NCI-H446 treated with DMSO at 0.1 percent for 48 hours (cell line): ENCODE measurements at places on chromosomes 7 and 10.

GRCh38 chr7:77745746-77746145, 49.5 kb downstream of the RSBN1L start:
- DNase-seq: no peak

DNA sequence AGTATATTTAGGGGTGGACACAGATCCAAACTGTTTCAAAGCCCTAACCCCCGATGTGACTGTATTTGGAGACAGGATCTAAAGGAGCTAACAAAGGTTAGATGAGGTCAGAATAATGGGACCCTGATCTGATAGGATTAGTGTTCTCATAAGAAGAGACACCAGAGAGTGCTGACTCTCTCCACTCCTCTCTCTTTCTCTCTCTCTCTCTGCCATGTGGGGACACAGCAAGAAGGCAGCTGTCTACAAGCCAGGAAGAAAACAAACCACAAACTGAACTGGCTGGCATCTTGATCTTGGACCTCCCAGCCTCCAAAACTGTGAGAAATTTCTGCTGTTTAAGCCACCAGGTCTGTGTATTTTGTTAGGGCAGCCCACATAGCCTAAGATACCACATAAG, 84.7 kb upstream of the KDM7A start:
- no peak for DNase-seq

- no peak for DNase-seq
Observed at GRCh38 chr7:139431010-139431409, 52.5 kb downstream of the KLRG2 start.

DNA sequence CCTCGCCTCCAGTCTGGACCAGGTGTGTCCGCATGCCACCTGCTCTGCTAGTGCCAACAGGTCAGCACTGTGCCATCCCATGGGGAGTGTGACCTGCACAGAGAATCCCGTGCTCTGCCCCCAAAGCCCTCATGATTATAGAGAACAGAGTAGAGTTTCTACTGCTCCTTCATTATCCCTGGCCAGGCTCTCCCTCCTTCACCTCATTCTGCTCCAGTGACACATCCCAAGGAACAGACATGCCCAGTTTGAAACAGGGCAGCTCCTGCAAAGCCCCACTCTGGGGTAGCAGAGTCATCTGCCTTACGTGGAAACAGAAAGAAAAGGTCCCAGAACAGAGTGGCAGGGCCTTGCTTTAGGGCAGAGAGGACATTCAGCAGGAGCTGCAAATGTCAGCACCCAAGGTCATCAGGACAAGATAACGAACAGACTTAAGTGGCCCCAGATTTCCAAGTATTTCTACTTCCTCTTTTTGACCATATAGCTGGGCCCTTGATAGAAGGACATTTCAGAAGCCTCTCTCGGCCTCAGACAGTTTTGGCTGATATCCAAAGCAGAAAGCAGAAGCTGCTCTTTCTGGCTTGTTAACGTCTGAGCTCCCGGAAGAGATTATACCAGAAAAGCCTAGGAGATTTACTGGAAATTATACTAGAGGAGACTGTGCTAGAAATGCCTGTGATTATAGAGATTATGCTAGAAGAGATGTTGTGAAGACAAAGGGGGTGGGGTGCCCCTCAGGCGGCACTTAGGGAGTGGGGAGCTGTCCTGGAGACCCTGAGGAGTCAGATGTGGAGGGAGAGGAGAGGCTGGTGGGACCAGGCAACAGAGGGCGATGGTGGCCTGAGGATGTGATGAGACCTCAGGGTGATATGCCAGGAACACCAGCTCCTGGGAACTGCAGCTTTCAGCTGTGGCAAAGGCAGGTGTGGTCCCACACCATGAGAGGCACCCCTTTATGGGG, 12.6 kb downstream of the TMEM176B start:
- DNase-seq: no peak

DNA sequence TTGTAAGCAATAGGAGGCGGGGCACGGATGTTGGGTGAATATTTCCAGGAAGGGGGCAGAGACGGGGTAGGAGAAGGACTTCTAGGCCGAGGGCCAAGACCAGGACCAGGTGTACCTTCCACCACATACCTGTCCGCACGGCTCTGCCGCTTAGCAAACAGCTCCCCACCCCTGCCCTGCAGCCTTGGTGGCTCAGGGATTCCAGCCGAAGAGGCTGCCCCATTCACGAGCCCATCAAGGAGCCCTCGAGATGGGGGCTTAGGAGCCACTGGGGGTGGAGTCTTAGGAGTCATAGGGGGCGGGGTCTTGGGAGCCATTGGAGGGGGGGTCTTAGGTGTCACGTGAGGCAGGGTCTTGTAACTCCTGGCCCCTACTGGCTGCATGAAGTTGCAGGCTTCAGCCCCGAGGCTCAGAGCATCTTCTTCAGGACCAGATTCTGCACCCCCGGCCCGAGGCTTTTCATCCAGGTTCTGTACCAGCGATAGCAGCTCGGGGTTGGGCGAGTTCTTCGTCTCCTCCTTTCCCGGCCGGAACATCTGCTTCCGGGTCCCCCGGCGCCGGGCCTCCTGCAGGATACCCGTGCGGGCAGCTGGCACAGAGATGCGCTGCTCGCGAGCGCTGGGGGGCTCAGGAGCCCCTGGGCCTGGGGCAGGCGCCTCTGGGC, 6.1 kb upstream of the MYOZ1 start:
- DNase-seq: no peak

GRCh38 chr10:101710059-101710695, 15.2 kb upstream of the FBXW4 start:
- DNase-seq: no peak

DNA sequence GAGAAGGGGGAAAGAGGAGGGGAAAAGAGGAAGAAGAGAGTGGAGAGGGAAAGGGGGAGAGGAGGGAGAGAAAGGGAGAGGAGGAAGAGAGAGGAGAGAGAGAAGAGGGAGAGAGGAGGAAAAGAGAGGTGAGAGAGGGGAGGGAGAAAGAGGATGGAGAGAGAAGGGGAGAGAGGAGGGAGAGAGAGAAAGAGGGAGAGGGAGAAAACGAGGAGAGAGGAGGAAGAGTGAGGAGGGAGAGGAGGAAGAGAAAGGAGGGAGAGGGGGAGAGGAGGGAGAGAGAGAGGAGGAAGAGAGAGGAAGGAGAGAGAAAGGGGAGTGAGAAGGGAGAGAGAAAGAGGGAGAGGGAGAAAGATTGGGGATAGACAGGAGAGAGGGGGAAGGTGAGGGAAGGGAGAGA, 197.6 kb upstream of the FOXK1 start:
- no peak for DNase-seq

DNA sequence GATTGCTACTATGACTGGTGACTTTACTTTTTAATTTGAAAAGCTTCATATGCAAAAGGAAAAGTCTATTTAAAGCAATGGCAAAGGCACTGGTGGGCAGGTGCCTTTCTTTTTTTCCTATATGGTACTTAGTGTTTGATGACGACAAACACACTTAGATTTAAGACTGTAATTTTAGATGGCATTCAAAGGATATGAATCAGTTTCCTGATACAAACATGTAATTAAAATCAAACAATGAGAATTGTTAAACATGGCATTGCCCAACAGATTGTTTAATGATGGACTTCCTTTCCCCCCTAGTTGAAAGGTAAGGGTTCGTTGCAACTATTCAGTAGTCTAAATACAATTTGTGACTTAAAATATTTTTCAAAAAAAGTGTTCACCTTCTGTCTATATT, 106.5 kb upstream of the SEMA3C start:
- no peak for DNase-seq

DNA sequence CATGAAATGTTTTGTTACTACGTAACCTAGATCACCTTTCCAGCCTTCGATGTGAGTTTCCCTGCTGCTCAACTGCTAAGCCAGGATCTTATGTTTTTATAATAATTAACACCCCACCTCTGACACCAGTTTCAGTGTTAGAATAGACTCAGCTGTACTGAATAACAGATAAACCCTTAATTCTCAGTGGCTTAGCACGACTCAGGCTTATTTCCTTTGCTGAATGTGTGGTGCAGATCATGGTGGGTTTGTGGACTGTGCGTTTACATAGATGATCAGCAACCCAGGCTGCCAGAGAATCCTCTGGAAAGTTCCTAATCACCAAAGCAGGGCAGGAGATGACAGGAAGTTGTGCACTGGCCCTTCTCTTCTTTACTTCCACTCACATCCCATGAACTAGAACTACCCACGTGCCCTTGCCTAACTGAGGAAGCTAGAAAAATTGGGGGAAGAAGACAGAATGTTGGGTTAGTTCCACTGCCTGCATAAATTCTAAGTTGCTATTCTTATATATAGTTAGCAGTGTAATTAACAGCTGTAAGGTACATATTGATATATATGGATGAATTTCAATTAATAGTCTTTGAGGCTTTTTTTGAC, 111.8 kb downstream of the MAPK8 start:
- DNase-seq: no peak

DNA sequence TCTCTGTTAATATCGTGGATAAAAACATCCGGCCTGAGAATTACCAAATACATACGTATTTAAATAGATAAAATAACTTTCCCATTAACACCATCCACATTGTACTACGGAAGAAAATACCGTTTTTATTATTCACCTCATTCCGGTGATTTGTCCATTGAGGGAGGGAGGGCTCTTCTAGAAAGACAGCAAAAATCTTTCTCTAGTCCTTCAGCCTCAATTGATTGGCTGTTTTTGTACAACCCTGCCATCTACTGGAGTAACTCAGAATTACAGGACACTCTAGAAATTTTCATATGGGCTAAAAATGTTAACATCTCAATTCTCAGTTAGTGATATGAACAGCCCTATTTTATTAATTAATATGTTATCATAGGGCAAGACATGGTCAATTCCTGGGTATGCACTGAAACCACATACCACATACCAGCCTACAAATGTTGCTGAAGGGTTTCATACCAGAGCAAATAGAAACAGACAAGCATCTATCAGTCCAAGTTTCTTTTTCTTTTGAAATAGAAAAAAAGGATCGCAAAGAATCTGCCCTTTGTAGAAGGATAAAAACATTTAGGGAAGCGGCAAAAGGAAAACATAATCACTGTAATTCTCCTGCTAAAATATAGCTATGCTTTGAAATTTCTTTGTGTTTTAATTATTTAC, 55.8 kb upstream of the CDCA7L start:
- DNase-seq: no peak

DNA sequence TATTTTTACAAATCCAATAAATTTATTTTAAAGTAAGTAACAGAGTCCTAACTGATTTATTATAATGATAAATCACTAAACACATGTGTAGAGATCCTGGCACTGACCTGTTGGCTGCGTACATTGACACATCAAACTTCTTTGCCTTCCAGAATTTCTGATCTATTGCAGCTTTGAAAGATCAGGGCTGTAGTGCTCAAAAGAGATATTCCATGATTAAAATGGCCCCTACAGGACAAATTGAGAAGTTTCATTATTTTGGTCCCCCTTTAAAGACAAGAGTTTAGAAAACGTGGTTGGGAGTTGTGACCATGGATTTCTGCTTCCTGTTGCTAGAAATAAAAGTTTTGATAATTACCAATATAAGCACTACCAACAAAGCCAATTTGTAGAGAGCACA, 87.7 kb upstream of the PDK4 start:
- DNase-seq: no peak

- DNase-seq: no peak
Observed at GRCh38 chr7:88200789-88201188, 19.0 kb downstream of the SRI start.

- no peak for DNase-seq
Observed at GRCh38 chr10:103447187-103447586, 5.0 kb downstream of the CALHM2 start.

DNA sequence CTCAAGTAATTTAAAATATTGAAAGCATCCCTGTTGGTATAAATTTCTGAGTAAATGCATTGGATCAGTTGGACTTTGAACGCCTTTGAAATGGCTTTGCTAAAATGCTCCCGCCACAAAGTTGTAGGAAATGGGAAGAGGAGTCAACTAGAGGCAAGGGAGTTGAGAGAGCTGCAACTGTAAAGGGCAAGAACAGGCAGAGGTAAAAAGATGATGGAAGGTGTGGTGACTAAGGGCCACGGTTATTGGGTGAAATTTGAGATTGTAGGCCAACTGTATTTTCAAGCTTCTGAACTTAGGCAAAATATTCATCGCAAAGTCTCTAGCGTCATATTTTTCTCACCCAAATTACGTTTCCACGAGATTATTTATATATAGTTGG, 595 bp upstream of the SUMF2 start:
- DNase-seq: no peak

GRCh38 chr7:50673096-50673495, 107.9 kb upstream of the DDC start:
- no peak for DNase-seq

GRCh38 chr7:98300595-98301372, 19.3 kb downstream of the BRI3 start:
- DNase-seq: no peak

GRCh38 chr7:1987084-1987535, 245.6 kb downstream of the MAD1L1 start:
- no peak for DNase-seq

GRCh38 chr10:22475651-22476600, 130.6 kb downstream of the SPAG6 start:
- no peak for DNase-seq

GRCh38 chr7:24948739-24949138, 31.2 kb downstream of the OSBPL3 start:
- DNase-seq: no peak

- DNase-seq: no peak
Observed at GRCh38 chr10:10053051-10053450, 964.6 kb upstream of the CELF2 start.

GRCh38 chr7:116530107-116530820, 5.4 kb downstream of the CAV1 start:
- DNase-seq: no peak

GRCh38 chr10:26486990-26487850, 49.1 kb downstream of the APBB1IP start:
- DNase-seq: no peak

GRCh38 chr10:44949915-44950314, 9.7 kb upstream of the RASSF4 start:
- no peak for DNase-seq

DNA sequence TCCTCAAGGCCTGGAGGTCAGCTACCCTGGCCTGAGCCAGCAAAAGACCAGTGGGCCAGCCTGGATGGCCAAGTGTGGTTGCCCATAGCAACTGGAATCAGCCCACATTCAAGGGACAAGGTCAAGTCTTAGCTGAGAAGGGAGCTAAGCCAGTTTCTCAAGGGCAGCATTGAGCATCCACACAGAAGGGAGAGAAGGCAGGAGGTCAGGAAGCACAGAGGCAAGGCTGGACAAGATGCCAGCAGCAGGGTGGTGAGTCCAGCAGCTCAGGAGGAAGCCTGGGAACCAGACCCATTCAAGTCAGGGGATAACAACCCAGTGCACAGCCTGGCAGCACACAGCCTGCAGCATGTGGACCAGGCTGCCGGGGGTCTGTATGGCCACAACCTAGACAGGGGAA, 54.0 kb upstream of the ZMIZ1 start:
- DNase-seq: no peak
